ENCODE measurements at places on chromosomes 12 and 14. TPM values are rescaled to one million over a fixed set of nuclear protein-coding genes. Genes with fewer than 3 reads are reported as not detected.

Gene NRL
- total RNA-seq: 0.92 TPM

Gene TOMM20L
- total RNA-seq: not detected

Gene TFCP2
- 22.5 TPM for total RNA-seq

Gene ACACB
- 9.1 TPM for total RNA-seq

Gene FGD4
- total RNA-seq: 3.5 TPM

Gene KRT78
- not detected for total RNA-seq

Gene TTC5
- 19.5 TPM for total RNA-seq

Gene TEX22
- total RNA-seq: 0.19 TPM

Gene RHEBL1
- total RNA-seq: 5.4 TPM

Gene NXPH4
- 4.1 TPM for total RNA-seq

Gene RAD9B
- 0.17 TPM for total RNA-seq

Gene ESRRB
- total RNA-seq: 0.17 TPM

Gene SLC38A4
- not detected for total RNA-seq

Gene SLC6A13
- 0.33 TPM for total RNA-seq

Gene IL23A
- 1.0 TPM for total RNA-seq

Gene PTPRR
- total RNA-seq: 0.37 TPM

Gene GRIN2B
- 4.6 TPM for total RNA-seq

Gene POTEM
- not detected for total RNA-seq

Gene WNT5B
- 2.2 TPM for total RNA-seq

Gene SLC7A8
- 0.72 TPM for total RNA-seq

Gene ANKRD33
- total RNA-seq: 0.12 TPM

Gene KLRK1
- total RNA-seq: not detected

Gene HOTAIR
- total RNA-seq: 0.09 TPM

Gene REM2
- 0.44 TPM for total RNA-seq

Gene MYO1H
- not detected for total RNA-seq

Gene TMEM52B
- total RNA-seq: 0.12 TPM

Gene PRB2
- total RNA-seq: not detected

Gene UBC
- 1,286 TPM for total RNA-seq

Gene STYK1
- 0.28 TPM for total RNA-seq

Gene OTOGL
- total RNA-seq: not detected

Gene ABCD2
- total RNA-seq: not detected

Gene MBIP
- 19.4 TPM for total RNA-seq

Gene HOXC12
- not detected for total RNA-seq

Gene NAV3
- total RNA-seq: 11.6 TPM

Gene HCAR3
- total RNA-seq: 0.22 TPM

Gene KRT82
- total RNA-seq: not detected

Gene TIMM9
- 67.4 TPM for total RNA-seq

Gene BCDIN3D
- 4.3 TPM for total RNA-seq

Gene SPX
- 2.5 TPM for total RNA-seq

Gene NOS1
- 0.63 TPM for total RNA-seq

Gene VWF
- 0.10 TPM for total RNA-seq

Gene FMNL3
- total RNA-seq: 1.9 TPM

Gene CFAP73
- total RNA-seq: 0.13 TPM

Gene CLECL1
- not detected for total RNA-seq
